ENCODE measurements at places on chromosomes 2 and 18. TPM values are rescaled to one million over a fixed set of nuclear protein-coding genes. Genes with fewer than 3 reads are reported as not detected.
A peak's percentile ranks its signal among the peaks of the same experiment; 100 is the strongest.

DNA sequence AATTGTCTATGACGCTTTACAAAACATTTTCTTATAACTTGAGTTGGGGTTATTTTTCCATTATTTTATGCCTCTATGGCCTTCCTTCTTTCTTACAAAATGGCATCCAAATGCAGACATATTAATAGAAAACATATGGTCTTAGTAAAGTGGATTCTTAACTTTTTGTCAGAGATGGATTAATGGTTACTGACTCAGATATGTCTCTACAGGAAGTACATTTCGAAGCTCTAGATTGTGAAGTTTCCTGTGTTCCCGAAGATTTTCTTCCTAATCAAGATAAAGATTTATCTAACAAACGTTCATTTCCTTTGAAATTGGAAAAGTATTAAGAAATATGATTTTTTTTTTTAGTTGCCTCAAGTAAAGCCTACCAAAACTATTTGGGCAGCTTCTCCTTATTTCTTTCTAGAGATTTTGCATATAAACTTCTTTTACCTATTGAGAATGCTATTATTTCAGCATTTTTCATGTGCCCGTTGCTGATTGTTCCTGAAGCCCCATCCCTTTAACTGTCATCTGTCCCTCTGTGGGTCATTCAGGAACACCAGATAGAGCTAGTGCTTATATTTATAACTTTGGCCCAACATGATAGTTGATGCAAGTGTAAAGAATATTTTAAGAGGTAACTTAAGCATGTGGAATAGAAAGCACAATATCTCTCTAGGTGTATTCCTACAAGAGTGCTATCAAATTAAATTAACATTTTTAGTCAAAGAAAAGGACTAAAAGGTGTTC lies 498.0 kb downstream of the CCDC85A start:
- H3K36me3 ChIP-seq = no peaks in the 10 kb centered on the region
- H3K4me3 ChIP-seq = no peak overlapping the region
- H3K4me1 ChIP-seq = no peaks in the 10 kb centered on the region
- no peak for DNase-seq

TOGARAM2 gene
- 0.71 TPM for total RNA-seq

DNA sequence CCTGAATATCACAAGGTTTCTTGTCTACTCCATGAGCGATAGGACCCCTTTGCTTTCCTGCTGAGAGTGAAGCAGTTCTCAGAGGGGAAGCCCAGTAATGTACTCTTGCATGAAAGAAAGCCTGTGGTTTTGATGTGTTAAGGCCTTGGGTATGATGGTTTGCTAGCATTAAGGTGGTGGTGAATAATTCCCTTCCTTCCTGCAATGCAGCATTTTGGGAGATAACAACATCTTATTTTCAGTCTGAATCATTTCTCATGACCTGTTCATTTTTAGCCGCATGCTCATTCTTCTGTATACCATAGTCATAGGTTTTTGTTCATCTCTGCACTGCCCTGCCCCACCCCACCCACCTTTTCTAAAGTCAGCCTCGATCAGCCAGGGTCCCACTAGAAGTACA lies 66.2 kb downstream of the HNMT start:
- H3K27me3 ChIP-seq = no peaks in the 10 kb centered on the region
- H3K36me3 ChIP-seq = no peaks in the 10 kb centered on the region

- no peak for DNase-seq
- no peaks in the 10 kb centered on the region for H3K36me3 ChIP-seq
- no peak overlapping the region for H3K4me3 ChIP-seq
- H3K27me3 ChIP-seq = no peaks in the 10 kb centered on the region
- H3K4me1 ChIP-seq = peaks cover 4% of the 10 kb centered on the region
Measured at GRCh38 chr18:37538526-37539205, 26.9 kb downstream of the CELF4 start.

DNA sequence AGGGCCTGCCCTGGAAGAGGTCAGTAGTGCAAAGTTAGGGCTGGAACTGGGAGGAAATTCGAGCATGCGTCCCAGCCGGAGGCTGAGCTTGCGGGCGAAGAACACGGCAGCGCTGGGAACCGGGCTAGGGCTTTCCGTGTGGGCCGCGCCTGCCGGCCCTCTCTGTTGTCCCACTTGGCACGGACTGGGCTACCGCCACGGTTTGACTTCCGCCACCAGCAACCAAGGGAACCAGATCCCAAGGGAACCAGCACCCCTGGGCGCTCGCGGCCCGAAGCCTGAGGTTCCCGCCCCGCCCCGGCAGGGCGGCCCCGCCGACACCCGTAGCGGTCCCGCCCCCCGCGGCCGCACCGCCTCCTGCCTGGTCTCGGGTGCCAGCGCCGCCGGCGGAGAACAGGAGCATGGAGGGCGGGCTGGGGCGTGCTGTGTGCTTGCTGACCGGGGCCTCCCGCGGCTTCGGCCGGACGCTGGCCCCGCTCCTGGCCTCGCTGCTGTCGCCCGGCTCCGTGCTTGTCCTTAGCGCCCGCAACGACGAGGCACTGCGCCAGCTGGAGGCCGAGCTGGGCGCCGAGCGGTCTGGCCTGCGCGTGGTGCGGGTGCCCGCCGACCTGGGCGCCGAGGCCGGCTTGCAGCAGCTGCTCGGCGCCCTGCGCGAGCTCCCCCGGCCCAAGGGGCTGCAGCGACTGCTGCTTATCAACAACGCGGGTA lies at the start of gene SPR:
SPR (plus strand) TSS at position 377 of the 708 bp plus-strand sequence; CDS start at position 402, 25 bp downstream.
- DNase-seq = no peak
- peaks cover 15% of the 10 kb centered on the region for H3K36me3 ChIP-seq
- H3K27me3 ChIP-seq = no peaks in the 10 kb centered on the region
- H3K27ac ChIP-seq = peak within 1 kb of the TSS; percentile 93
- peaks cover 26% of the 10 kb centered on the region for H3K4me1 ChIP-seq

GRCh38 chr2:236704887-236705286 lies 135.3 kb downstream of the ACKR3 start:
- H3K27ac ChIP-seq = no peak overlapping the region
- no peaks in the 10 kb centered on the region for H3K27me3 ChIP-seq
- no peak for DNase-seq
- H3K4me1 ChIP-seq = no peaks in the 10 kb centered on the region
- H3K4me3 ChIP-seq = no peak overlapping the region

- no peak overlapping the region for H3K27ac ChIP-seq
- no peaks in the 10 kb centered on the region for H3K36me3 ChIP-seq
- no peak for DNase-seq
Measured at GRCh38 chr2:215799194-215799593, 214.2 kb downstream of the MREG start.

- peak overlapping the region; percentile 80 for H3K4me3 ChIP-seq
- no peaks in the 10 kb centered on the region for H3K27me3 ChIP-seq
- DNase-seq = no peak
Measured at GRCh38 chr18:36130039-36130831, 536 bp downstream of the ELP2 start.

- H3K4me1 ChIP-seq = no peaks in the 10 kb centered on the region
- H3K27ac ChIP-seq = no peak overlapping the region
- H3K36me3 ChIP-seq = no peaks in the 10 kb centered on the region
- no peak for DNase-seq
Measured at GRCh38 chr18:61703508-61703907, 189.3 kb downstream of the RNF152 start.

- no peaks in the 10 kb centered on the region for H3K27me3 ChIP-seq
- no peak overlapping the region for H3K4me3 ChIP-seq
Measured at GRCh38 chr2:112162341-112162740, 24.2 kb downstream of the FBLN7 start.

FBXO15 gene
- total RNA-seq = 0.33 TPM

DNA sequence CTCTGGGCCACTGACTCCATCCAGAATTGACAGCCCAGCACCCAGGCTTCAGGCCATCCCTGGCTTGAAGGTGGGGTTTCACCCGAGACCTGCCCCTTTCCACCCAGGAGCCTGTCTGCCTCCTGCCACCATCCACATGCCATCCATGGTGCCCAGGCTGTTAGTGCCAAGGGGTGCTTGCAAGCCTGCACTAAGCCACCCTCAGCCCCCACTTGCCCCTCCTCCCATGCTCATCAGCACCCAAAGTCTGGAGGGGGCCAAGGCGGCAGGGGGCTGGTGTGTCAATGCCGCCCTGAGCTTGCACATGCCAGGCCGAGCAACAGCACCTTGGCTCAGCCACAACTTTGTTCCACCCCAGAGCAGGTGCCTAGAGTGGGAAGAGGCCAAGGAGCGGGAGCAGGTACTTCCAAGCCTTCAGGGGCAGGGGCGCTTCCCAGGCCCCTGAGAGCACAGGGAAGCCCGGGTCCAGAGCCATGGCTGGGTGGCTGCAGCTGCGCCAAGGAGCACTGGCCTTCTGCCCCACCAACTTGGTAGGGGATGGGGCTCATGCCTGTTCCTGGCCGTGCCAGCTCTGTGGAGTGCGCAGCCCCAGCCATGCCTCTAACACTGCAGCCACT lies 12.0 kb downstream of the SRD5A2 start:
- no peaks in the 10 kb centered on the region for H3K4me1 ChIP-seq
- H3K36me3 ChIP-seq = no peaks in the 10 kb centered on the region
- DNase-seq = no peak
- H3K27me3 ChIP-seq = no peaks in the 10 kb centered on the region
- H3K27ac ChIP-seq = no peak overlapping the region

DNA sequence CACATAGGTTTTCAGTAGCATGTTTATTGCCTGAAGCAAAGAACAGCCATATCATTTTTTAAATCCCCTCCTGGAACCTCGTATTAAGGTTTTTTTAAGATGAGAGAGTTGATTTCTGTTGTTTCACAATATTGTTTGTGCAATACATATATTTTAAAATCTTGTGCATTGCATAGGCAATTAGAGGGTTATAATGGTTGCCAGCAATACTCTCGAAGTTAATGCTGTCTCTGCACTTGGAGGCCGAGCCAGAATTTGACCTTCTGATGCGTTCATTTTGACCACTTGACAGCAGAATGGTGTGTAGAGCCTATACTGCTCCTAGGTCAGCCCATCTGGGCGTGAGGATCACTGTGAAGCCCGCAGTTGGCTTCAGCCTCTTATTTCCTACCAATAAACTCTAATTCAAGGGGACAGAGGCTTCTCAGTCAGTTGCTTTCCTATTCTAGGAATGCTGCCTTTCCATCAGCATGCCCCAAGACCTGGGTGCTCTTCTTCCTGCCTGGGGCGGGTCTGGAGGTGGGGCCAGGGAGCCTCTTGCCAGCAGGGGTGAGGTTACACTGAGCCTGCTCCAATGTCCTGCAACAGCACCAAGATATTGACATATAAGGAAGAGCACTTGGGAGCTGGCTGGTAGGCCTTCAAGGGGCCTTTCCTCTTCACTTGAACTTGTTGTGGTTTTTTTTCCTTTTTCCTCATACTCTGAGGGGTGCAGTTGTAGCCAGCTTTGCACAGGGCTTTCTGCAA lies 91.4 kb upstream of the BCL2L11 start:
- no peak overlapping the region for H3K4me3 ChIP-seq
- H3K27ac ChIP-seq = no peak overlapping the region
- no peaks in the 10 kb centered on the region for H3K36me3 ChIP-seq

GRCh38 chr2:101030866-101031554 lies 28.9 kb downstream of the RPL31 start:
- DNase-seq = no peak
- peaks cover 70% of the 10 kb centered on the region for H3K36me3 ChIP-seq
- H3K4me3 ChIP-seq = no peak overlapping the region

GRCh38 chr18:10928011-10928771 lies 221.2 kb downstream of the PIEZO2 start:
- no peaks in the 10 kb centered on the region for H3K36me3 ChIP-seq
- no peaks in the 10 kb centered on the region for H3K27me3 ChIP-seq
- no peaks in the 10 kb centered on the region for H3K4me1 ChIP-seq
- peak overlapping the region; percentile 63 for H3K27ac ChIP-seq

DNA sequence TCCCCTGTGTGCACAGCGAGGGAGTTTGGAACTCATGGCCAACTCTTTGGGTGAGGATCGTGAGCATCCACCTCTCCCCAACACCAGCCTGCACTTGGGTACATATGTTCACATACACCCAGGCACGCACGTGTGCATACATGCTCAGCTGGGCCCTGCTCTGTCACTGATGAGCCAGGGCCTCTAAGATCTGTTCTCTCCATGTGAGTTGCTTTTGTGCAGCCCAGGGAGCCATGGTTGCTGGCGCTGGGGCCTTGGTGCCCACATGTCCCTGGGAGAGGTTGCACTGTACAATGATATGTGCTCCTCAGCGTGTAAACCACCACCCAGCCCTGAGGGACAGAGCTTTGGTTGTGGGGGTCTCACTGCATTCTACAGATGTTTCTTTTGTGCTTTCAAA lies 44.1 kb downstream of the KLHL29 start:
- no peaks in the 10 kb centered on the region for H3K36me3 ChIP-seq
- no peak overlapping the region for H3K4me3 ChIP-seq
- DNase-seq = no peak
- no peak overlapping the region for H3K27ac ChIP-seq
- H3K4me1 ChIP-seq = peaks cover 51% of the 10 kb centered on the region

GRCh38 chr2:14288016-14288415 lies 344.5 kb upstream of the LRATD1 start:
- no peak overlapping the region for H3K4me3 ChIP-seq
- DNase-seq = no peak
- no peaks in the 10 kb centered on the region for H3K4me1 ChIP-seq
- H3K36me3 ChIP-seq = no peaks in the 10 kb centered on the region
- H3K27ac ChIP-seq = no peak overlapping the region

AQP12B gene
- not detected for total RNA-seq

DNA sequence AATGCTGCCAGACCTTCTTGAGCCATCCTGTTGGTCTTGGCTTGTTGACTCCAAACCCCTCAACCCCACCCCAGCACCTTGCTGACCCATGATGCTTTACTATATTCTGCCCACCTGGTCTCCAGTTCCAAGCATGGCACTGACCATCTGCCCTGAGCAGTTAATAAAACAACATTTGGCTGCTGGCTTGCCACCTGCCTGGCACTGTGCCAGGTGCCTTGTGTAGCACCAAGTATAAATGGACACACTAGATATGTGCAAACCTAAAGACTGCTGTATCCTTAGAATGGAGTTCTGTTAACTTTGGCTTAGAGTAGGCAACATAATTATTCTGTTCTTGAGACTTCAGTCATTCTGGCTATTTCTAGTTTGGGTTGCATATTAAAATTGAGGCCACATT lies 91.4 kb downstream of the ACSL3 start:
- H3K36me3 ChIP-seq = no peaks in the 10 kb centered on the region
- no peaks in the 10 kb centered on the region for H3K27me3 ChIP-seq
- H3K4me1 ChIP-seq = peaks cover 12% of the 10 kb centered on the region
- no peak overlapping the region for H3K4me3 ChIP-seq
- DNase-seq = no peak
- no peak overlapping the region for H3K27ac ChIP-seq

DNA sequence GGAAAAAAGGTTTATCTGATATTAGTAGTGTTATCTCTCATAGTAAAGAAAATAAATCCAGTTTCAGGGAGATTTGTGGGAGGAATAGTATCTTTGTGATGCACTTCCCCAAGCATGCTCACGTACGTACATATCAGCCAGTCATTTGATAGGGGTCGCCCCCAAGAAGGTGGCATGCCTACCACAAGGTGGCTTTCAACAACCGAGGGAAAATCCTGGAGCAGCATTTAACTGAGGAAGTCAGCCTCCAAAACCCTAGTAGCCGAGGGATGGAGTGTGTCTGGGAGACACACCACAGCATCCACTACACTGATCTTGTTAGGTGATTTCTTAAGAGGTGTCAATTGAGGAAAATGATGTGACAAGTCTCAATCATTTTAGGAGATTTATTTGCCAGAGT lies 623.9 kb downstream of the NYAP2 start:
- no peaks in the 10 kb centered on the region for H3K36me3 ChIP-seq
- DNase-seq = no peak
- H3K4me1 ChIP-seq = no peaks in the 10 kb centered on the region

- no peaks in the 10 kb centered on the region for H3K27me3 ChIP-seq
- no peak overlapping the region for H3K27ac ChIP-seq
- H3K36me3 ChIP-seq = peaks cover 14% of the 10 kb centered on the region
Measured at GRCh38 chr2:199928626-199929025, 17.5 kb downstream of the C2orf69 start.

Measured in esophagus muscularis mucosa (tissue), 4 donors.